Muscle of leg (tissue), 16 donors: ENCODE measurements at places on chromosomes 2 and 18. TPM values are rescaled to one million over a fixed set of nuclear protein-coding genes. Genes with fewer than 3 reads are reported as not detected.
A peak's percentile ranks its signal among the peaks of the same experiment; 100 is the strongest.

The TLX2 gene
- total RNA-seq: not detected

The LOXL3 gene
- 6.1 TPM for total RNA-seq

The CD28 gene
- 3.9 TPM for total RNA-seq

The EML6 gene
- total RNA-seq: 18.8 TPM

The SCN7A gene
- total RNA-seq: 57.8 TPM

The SIX3 gene
- not detected for total RNA-seq

GRCh38 chr2:51410331-51410730 lies 378.4 kb upstream of the NRXN1 start:
- H3K27ac ChIP-seq: no peak overlapping the region
- H3K4me3 ChIP-seq: no peak overlapping the region
- DNase-seq: peak; percentile 40

DNA sequence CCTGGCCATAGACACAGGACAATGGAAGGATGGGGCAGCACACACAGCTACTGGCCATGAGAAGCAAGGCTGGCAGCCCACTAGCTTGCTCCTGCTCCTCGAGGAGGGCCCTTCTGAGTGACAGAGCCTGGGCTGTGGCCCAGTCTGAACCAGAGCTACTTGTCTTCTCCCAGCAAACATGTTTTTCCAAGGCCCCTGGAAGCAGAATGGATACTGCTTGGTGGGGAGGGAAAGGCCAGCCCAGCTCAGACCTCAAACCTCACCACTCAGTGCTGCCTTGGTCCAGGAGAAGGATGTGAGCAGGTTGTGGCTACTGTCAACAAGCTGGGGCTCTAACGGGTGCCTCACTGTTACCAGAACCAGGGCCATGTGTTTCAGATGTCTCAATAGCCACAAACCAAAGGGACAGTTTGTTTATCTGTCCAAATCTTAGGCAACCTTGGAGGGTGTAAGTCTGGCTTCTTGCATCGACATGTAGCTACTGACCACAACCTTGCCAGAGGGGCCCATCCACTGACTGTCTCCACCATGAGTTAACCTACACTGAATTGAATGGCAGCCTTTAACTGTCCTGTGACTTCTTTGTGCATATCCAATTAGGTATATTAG lies 98.6 kb downstream of the TGFA start:
- H3K27me3 ChIP-seq: peaks cover 6% of the 10 kb centered on the region
- H3K4me1 ChIP-seq: no peaks in the 10 kb centered on the region
- no peak overlapping the region for H3K27ac ChIP-seq
- DNase-seq: no peak

- no peak overlapping the region for H3K4me3 ChIP-seq
- no peaks in the 10 kb centered on the region for H3K4me1 ChIP-seq
- H3K36me3 ChIP-seq: no peaks in the 10 kb centered on the region
Measured at GRCh38 chr18:65610939-65611338, 139.9 kb upstream of the CDH7 start.

DNA sequence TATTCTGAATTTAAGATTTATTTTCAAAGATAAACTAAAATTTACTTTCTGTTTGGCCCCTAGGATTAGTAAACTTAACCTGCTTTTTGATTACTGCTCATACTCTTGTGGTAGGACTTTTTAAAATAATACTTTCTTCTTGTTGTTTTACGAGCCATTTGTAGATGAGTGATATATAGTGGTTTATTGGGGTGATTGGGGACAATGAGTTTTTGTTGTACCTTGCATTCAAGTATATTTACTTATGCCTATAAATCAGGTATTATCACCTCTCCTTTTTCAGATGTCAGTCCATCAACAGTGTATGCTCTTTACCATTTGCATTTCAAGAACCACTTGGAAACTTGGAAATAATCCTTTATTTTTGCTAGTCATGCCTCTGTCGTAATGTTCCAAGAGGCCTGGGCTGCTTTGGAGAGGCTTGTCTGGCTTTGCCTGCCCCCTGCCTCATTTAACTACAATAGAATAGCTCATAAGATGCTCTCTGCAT lies 131.3 kb downstream of the COMMD1 start:
- H3K4me3 ChIP-seq: no peak overlapping the region
- H3K4me1 ChIP-seq: no peaks in the 10 kb centered on the region
- DNase-seq: no peak
- H3K36me3 ChIP-seq: no peaks in the 10 kb centered on the region

GRCh38 chr2:139055202-139055601 lies 275.0 kb upstream of the NXPH2 start:
- H3K4me3 ChIP-seq: no peak overlapping the region
- no peak for DNase-seq
- H3K36me3 ChIP-seq: no peaks in the 10 kb centered on the region
- no peaks in the 10 kb centered on the region for H3K27me3 ChIP-seq

DNA sequence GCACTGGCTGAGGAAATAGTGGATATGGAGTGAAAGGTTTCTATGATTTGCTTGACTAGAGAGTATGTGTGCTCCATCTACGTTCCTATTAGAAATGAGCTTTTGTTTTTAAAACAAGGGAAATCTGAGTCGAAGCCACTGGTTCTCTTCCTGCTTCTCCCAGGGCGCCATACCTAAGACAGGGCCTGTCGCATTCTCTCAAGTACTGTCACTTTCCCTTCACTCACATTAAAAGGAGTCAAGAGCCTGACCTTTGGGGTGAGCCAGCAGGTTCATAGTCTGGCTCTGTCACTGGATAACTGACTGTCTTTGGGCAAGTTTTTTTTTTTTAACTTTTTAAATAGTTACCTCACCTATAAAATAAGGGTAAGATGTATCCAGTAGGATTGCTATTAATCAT lies 121.0 kb downstream of the MAP3K20 start:
- no peak for DNase-seq
- H3K27me3 ChIP-seq: no peaks in the 10 kb centered on the region
- H3K36me3 ChIP-seq: peaks cover 13% of the 10 kb centered on the region
- no peak overlapping the region for H3K4me3 ChIP-seq

- DNase-seq: no peak
- no peak overlapping the region for H3K4me3 ChIP-seq
- H3K36me3 ChIP-seq: no peaks in the 10 kb centered on the region
- H3K4me1 ChIP-seq: no peaks in the 10 kb centered on the region
Measured at GRCh38 chr2:31054842-31055388, 83.3 kb downstream of the GALNT14 start.

DNA sequence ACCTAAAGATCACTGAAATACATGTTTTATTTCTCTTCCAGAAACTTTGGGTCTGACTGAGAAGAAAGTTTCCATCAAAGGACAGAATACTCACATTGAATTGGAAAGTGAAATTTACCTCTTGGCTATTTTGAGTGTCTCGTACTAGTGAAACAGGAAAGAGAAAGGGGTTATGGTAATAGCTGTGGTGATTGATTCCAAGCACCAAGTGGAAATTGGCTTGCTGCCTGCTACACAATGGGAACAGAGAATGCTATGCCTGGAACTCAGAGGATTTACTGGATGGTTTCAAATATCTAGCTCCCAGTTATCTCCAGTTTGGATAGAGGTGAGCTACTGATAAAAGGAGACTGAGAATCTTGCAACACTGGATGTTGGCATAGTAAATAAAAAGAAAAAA lies 492.8 kb upstream of the FSIP2 start:
- H3K36me3 ChIP-seq: no peaks in the 10 kb centered on the region
- no peaks in the 10 kb centered on the region for H3K27me3 ChIP-seq
- no peaks in the 10 kb centered on the region for H3K4me1 ChIP-seq
- no peak overlapping the region for H3K4me3 ChIP-seq
- H3K27ac ChIP-seq: no peak overlapping the region
- DNase-seq: peak; percentile 53

DNA sequence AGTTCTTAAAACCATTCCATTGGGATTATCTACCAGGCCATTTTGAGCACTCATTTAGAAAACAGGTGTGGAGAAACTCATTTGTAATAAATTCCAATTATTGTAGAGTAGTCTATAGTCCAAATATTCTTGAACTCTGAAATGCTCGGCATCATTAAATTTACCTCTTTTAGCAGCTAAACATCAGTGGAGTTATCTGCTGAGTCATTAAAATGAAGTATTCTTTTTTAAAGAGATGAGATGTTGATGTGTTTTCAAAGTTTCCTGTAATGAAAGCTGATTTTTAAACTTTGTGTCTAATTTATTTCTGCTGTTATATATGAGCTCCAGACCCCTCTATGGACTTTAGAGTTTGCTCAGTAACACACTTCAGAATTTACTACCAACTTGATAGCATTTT lies 1635.2 kb downstream of the SUCLG1 start:
- no peak overlapping the region for H3K4me3 ChIP-seq
- H3K27me3 ChIP-seq: no peaks in the 10 kb centered on the region
- DNase-seq: no peak
- no peaks in the 10 kb centered on the region for H3K4me1 ChIP-seq

- no peak for DNase-seq
- H3K36me3 ChIP-seq: no peaks in the 10 kb centered on the region
- peaks cover 2% of the 10 kb centered on the region for H3K27me3 ChIP-seq
- no peak overlapping the region for H3K4me3 ChIP-seq
Measured at GRCh38 chr18:59569390-59569791, 127.8 kb downstream of the CCBE1 start.

GRCh38 chr2:9657731-9658130 lies 26.9 kb upstream of the YWHAQ start:
- H3K36me3 ChIP-seq: no peaks in the 10 kb centered on the region
- no peak overlapping the region for H3K27ac ChIP-seq
- H3K27me3 ChIP-seq: no peaks in the 10 kb centered on the region
- H3K4me3 ChIP-seq: no peak overlapping the region

- H3K36me3 ChIP-seq: no peaks in the 10 kb centered on the region
- H3K4me1 ChIP-seq: peaks cover 39% of the 10 kb centered on the region
- no peak overlapping the region for H3K27ac ChIP-seq
- no peaks in the 10 kb centered on the region for H3K27me3 ChIP-seq
Measured at GRCh38 chr2:119696005-119696404, 17.0 kb downstream of the TMEM177 start.

DNA sequence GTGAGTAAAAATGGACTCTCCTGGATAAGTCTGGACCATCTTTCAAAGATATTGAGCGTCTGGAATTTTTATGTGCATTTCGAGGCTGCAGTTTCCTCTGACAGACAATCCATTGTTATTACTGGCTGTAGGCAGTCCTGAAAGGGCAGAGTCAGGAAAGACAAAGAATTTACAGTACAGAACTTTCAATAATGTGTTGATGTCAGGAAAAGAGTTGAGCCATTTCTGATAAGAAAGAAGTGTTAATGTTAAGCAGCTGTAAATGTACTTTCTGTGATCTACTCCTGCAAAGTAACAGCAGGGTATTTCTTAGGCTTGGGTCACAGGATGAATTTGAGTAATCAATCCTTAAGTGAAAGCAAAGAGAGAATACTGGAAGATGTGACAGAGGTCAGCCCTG lies 29.8 kb downstream of the TSPYL6 start:
- H3K36me3 ChIP-seq: no peaks in the 10 kb centered on the region
- no peak overlapping the region for H3K4me3 ChIP-seq
- H3K27me3 ChIP-seq: no peaks in the 10 kb centered on the region
- peak overlapping the region; percentile 60 for H3K27ac ChIP-seq
- H3K4me1 ChIP-seq: no peaks in the 10 kb centered on the region

DNA sequence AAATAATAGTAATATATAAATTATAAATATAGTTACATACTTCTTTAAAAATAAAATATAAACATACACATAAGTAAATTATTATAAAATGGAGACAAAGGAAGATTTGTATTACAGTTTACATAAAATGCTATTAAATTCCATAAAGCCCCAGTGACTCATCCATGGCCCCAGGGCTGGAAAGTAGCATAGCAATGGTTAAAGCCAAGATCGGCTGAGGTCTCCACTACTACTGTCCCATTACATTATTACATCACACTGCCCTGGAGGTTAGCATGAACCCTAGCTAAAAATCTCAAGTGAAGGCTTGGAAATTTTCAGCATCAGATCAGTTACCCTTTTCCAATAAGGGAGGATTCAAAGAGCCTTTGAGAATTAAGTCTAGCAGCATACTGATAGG lies 936.2 kb downstream of the DSC3 start:
- no peak overlapping the region for H3K4me3 ChIP-seq
- DNase-seq: peak; percentile 15
- H3K27ac ChIP-seq: no peak overlapping the region
- no peaks in the 10 kb centered on the region for H3K4me1 ChIP-seq
- H3K36me3 ChIP-seq: no peaks in the 10 kb centered on the region

DNA sequence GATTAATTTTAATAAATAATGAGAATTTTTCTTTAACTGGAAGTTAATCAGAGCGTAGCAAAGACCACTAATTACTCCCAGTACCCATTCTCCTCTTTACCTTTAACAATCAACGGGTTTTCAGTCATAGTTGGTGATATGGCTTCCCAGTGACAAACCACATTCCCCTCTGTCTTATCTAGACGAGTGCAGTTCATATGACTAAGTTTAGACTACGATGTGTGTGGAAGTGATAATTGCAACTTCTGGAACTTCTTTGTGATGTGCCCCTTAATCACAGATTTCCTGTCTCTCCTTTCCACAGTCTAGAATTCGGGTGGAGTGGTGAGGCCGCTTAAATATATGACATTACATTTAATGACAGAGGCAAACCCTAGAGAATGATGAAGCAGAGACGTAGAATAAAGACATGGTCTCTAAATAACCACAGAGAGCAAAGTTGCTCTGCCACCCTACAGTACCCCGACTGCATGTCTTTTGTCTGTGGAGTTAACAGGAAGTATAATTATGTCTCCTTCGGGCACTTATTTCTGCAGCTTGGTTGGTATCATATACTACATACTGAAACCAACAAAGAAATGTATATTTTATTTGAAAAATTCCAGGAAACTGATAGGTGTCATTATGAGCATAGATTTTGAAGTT lies 693.3 kb upstream of the CDH7 start:
- H3K27ac ChIP-seq: no peak overlapping the region
- no peak overlapping the region for H3K4me3 ChIP-seq
- H3K36me3 ChIP-seq: no peaks in the 10 kb centered on the region
- no peaks in the 10 kb centered on the region for H3K4me1 ChIP-seq

DNA sequence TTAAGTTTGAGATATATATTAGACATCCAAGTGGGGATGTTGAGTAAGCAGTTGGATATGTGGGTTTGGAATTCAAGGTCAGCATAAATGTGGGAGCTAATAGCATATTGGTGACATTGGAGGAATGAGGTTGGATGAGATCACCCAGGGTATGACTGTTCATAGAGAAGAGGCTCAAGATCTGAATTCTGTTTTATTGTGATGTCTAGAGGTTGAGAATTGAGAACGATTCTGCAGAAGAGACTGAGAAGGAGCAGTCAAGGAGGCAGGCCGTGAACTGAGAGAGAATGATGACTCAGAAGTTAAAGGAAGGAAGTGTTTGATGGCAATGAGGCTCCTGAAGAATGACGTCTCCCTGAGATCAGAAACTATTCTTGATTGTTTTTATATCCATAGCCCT lies 5.9 kb downstream of the SERPINB11 start:
- H3K4me3 ChIP-seq: no peak overlapping the region
- no peaks in the 10 kb centered on the region for H3K36me3 ChIP-seq
- H3K4me1 ChIP-seq: no peaks in the 10 kb centered on the region
- no peaks in the 10 kb centered on the region for H3K27me3 ChIP-seq
- no peak for DNase-seq
- no peak overlapping the region for H3K27ac ChIP-seq

DNA sequence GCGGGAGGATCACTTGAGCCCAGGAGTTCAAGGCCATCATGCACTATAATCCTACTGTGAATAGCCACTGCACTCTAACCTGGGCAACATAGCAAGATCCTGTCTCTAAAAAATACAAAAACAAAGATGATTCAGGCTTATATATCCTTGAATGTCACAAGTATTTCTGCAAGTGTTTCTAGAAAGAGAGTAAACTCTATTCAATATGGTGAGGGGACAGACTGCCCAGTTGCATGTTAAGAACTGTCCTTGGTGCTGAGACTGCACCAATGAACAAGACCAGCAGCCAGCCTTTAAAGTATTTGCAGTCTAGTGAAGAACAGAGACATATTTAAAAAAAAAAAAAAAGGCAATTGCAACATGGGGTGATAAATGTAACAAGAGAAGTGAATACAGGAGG lies 16.4 kb downstream of the MAP3K19 start:
- no peaks in the 10 kb centered on the region for H3K36me3 ChIP-seq
- H3K27ac ChIP-seq: no peak overlapping the region
- no peak overlapping the region for H3K4me3 ChIP-seq
- peak; percentile 62 for DNase-seq
